ENCODE measurements at places on chromosomes 11 and 22. TPM values are rescaled to one million over a fixed set of nuclear protein-coding genes. Genes with fewer than 3 reads are reported as not detected.

Gene LRRC56
- 1.9 TPM for total RNA-seq

Gene MS4A1
- total RNA-seq, result not detected

Gene TMEM191B
- total RNA-seq, result 1.0 TPM

Gene ACRV1
- not detected for total RNA-seq

Gene TMEM223
- total RNA-seq, result 32.8 TPM

Gene KCNK7
- not detected for total RNA-seq

Gene CDC42EP2
- total RNA-seq, result 46.4 TPM
